ENCODE measurements at places on chromosomes 6 and 20. TPM values are rescaled to one million over a fixed set of nuclear protein-coding genes. Genes with fewer than 3 reads are reported as not detected.

MOXD1 gene
- polyA plus RNA-seq: 9.0 TPM

LMBRD1 gene
- 78.1 TPM for polyA plus RNA-seq

IMPG1 gene
- polyA plus RNA-seq: not detected

TBC1D32 gene
- polyA plus RNA-seq: 4.2 TPM

DPPA5 gene
- not detected for polyA plus RNA-seq

ZDHHC14 gene
- polyA plus RNA-seq: 13.5 TPM

GRIK2 gene
- not detected for polyA plus RNA-seq

RALGAPA2 gene
- polyA plus RNA-seq: 5.4 TPM

METTL24 gene
- polyA plus RNA-seq: not detected

BMP6 gene
- polyA plus RNA-seq: 0.89 TPM

TMEM200A gene
- polyA plus RNA-seq: 0.33 TPM

HTR1B gene
- not detected for polyA plus RNA-seq

WFDC9 gene
- polyA plus RNA-seq: not detected

ZNF165 gene
- 3.5 TPM for polyA plus RNA-seq

Data from IgD-negative memory B cell (primary cell).